Trophoblast cell (in vitro differentiated cells and primary cell): ENCODE measurements at places on chromosomes 13 and 19.

DNA sequence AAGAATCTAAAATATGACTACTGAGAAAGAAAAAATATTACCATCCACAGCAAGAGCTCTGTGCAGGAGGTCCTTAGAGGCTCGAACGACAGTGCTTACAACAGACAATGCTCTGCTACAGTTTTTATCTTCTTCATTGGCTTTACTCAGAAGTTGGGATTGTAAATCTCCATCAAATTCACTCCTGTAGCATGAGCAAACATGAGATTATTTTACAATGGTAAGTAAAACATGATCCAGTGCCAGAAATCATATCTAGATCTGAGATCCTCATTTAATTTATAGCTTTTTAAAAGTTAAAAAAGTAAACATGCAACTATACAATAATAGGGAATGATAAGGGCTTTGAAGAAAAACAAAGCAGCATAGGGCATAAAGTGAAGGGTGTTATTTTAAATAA lies 144.5 kb upstream of the FBXL3 start:
- no peak for DNase-seq

DNA sequence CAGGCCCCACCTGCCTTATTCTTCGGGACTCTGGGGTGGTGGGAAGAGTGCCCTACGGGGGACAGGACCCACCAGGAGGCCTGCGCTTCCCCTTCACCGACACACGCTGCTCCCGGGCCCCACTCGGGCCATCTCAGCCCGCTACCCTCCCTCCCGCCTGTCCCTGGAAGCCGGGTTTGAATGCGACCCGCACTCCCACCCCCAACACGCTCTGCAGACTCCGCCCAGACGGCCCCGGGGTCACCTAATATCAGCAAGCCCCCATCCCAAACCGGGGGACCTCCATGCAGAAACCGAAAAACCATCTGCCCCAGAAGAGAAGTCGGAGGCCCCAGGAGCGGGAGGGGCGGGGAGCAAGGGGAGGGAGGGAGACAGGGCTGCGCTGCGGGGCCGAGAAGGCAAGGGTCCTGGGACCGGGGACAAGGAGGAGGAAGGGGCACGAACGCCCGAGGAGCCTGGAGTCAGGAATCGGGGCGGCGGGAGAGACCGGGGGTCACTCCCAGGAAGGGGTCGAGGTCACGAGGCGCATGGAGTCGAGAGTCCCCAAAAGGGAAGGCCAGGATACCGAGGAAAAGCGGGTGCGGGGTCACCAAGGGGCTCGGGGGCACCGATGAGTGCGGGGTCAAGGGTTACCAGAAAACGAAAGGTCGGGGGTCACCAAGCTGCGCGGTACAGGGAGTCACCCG lies 766 bp downstream of the SBNO2 start:
- no peak for DNase-seq

DNA sequence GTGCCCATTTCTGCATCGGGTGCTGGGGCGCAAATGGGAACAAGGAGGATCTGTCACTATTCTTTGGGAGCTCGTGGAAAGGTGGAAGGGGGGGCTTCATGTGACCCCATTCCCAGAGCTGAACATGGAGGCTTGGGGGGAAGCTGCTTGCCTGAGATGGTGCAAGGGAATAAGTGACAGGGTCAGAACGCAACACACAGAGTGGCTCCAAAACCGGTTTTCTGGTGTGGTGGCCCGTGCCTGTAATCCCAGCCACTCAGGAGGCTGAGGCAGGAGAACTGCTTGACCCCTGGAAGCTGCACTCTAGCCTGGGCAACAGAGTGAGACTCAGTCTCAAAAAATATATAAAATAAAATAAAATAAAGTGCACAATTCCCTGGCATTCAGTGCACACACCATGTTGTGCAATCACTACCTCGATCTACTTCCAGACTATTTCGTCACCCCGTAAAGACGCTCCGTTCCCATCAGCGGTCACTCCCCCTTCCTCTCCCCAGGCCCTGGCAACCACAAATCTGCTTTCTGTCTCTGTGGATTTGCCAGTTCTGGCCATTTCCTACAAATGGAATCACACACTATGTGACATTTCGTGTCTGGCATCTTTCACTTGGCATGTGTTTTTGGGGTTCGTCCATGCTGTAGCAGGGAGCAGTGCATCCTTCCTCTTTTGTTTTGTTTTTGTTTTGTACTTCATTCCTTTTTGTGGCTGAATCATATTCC lies 18.2 kb upstream of the COMP start:
- DNase-seq, result no peak

- no peak for DNase-seq
Measured at GRCh38 chr19:35639321-35639639, 2.3 kb upstream of the ETV2 start.

DNA sequence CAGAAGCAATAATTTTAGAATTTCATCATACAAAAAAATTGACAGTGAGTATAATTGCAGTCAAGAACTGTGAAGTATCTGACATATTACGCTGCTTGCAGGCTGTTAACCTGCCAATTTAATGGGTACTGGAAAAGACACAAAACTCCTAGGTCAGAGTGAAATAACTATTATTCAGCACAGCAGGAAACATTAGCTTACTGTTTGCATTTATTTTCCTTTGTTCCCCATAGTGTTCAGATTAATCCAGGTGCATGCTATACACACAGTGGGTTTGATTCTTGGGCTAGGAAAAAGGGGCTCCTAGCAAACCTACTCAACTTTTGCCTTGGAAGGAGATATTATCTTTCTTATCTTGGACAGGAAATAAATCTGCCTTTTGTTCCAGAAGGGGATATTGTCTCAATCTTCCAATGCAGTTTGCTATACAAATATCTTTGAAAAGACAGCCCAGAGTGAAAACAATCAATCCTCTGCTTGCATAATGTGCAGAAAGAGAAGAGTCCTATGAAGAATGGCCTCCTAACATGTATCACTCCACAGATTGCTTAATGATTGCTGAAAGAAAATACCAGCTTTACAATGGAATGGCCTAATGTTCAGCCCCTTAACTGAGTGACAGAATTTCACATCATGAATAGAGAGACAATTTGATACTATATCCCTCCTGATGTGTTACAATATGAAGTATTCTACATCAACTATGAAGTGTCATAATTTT lies 443.4 kb downstream of the TBC1D4 start:
- DNase-seq, result no peak
